ENCODE measurements at places on chromosomes 1 and 21.

- DNase-seq, result no peak
Measured at GRCh38 chr1:215669806-215670491, 102.8 kb downstream of the KCTD3 start.

GRCh38 chr1:85047144-85047471, 1.2 kb downstream of the MCOLN3 start:
- no peak for DNase-seq

DNA sequence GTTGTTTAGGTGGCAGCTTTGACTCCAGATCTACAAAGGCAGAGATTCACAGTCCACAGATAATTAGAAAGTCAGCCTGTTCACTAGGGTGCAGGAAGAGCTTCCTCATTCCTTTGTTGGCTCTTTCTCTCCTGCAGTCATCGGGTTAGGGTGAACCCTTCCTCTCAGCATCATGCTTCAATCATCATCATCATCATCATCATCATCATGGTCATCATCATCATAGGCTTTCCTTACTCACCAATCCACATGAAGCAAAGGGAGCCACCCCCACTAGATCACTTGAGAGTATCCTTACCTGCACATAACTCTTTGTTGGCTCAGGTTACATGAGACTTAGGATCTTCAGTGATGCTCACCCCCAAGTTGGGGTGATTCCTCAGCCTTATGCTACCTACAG, 19.0 kb downstream of the MPZ start:
- no peak for DNase-seq

- no peak for DNase-seq
Measured at GRCh38 chr1:155241841-155242264, 13.4 kb downstream of the ENTREP3 start.

GRCh38 chr1:195960580-195960979, 647.7 kb downstream of the KCNT2 start:
- no peak for DNase-seq

GRCh38 chr1:206430031-206430983, 40.0 kb upstream of the IKBKE start:
- DNase-seq, result no peak

DNA sequence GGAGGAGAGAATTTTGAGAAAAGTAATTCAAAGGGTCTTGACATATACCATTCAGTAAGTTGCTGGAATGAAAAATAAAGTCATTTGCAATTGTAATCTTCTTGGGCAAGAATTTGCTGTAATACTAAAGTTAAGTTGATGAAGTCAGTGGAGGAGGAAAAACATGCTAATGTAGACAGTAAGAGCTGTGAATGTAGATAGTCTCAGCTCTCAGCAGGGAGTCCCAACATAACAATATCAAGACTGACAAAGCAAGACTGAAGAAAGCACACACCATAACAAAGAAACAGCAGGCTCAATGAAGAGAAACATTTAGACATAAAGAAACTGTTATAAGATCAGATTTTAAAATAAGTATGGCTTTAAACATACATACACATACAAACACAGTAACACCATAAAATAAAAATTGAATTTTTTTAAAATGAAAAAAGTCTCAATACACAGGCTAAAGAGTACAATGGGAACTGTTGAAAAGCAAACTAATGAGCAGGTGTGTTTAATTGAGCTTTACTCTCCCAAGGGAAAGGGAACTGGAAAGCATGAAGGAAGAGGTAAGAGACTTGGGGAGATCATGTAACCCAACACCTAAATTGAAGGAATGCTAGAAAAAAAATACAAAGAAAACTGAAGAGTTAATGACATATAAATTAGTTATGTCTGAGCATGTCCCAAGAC, 336.3 kb upstream of the NCAM2 start:
- DNase-seq, result no peak

DNA sequence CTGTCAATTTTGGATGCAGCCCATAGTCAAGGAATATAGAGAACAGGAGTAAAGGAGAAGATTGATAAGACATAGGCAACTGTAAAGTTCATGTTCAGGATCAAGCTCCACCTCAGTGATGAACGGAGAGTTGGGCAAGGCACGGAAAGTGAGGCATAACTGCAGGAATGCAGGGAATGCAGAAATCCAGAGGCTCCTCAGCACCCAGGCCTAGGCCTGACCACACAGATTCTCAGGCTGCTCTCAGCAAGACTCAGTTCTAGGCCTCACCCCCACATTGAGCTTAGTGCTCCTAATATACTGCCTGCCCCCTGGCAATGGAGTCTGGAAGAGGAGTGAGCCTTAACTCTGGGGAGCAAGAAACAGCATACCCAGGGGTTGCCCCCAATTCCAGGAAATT, 36.3 kb upstream of the S1PR1 start:
- DNase-seq, result no peak

DNA sequence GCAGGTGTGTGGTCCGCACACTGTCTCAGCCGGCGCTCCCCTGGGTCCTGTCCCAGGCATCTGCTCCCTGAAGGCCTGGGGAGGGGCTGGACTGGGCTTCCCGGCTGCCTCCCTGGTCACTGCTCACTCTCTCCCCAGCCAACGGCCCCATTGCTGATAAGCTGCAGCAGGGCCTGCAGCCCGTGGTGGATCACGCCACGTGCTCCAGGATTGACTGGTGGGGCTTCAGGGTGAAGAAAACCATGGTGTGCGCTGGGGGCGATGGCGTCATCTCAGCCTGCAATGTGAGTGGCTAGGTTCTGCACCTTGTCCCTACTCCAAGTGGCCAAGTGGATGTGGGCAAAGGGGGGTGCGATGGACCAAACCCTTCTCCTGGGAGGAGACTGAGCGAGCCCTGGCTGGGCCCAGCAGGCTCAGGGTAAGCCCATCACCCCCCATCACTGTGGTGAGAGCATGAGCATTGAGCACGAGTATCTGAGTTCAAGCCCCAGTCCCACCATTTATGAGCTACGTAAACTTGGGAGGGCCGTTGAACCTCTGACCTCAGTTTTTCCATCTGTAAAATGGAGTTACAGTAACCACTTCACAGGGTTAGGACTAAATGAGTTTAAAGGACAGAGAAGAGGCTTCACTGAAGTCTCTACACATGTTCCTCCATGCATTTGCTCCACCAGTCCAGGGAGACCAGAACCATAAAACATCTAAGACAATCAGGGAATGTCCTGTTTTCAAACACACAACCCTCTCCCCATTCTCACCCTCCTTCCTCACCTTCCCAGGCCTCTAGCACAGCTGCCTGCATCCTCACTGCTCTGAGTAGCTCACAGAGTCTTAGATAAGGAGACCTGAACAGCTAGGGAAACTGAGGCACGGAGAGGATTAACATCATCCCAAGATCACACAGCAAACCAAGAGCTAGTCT, 6.5 kb downstream of the CTRC start:
- DNase-seq, result no peak

GRCh38 chr1:108816049-108816893, 40.6 kb downstream of the AKNAD1 start:
- DNase-seq, result no peak

All from nucleus accumbens (tissue), 56 donors.